Placental epithelial cell (primary cell): ENCODE measurements at places on chromosomes 5 and 9. TPM values are rescaled to one million over a fixed set of nuclear protein-coding genes. Genes with fewer than 3 reads are reported as not detected.

The OGN gene
- total RNA-seq, result not detected in 2 replicates

The ZDHHC11 gene
- 2.4 and 5.1 TPM in 2 replicates for total RNA-seq

The CORO2A gene
- 1.6 and 2.0 TPM in 2 replicates for total RNA-seq

The ADGRD2 gene
- not detected in 2 replicates for total RNA-seq

The CWC27 gene
- total RNA-seq, result 11.8 and 12.1 TPM in 2 replicates
